Testis (tissue), 5 donors: ENCODE measurements at places on chromosomes 3 and 15. TPM values are rescaled to one million over a fixed set of nuclear protein-coding genes. Genes with fewer than 3 reads are reported as not detected.

MEIS2 gene
- total RNA-seq, result 19.4 TPM

PIK3R4 gene
- 56.1 TPM for total RNA-seq

ZNF770 gene
- total RNA-seq, result 30.2 TPM

GPR160 gene
- 3.9 TPM for total RNA-seq

RAB6B gene
- total RNA-seq, result 7.0 TPM

SERINC4 gene
- total RNA-seq, result 11.7 TPM

DNA sequence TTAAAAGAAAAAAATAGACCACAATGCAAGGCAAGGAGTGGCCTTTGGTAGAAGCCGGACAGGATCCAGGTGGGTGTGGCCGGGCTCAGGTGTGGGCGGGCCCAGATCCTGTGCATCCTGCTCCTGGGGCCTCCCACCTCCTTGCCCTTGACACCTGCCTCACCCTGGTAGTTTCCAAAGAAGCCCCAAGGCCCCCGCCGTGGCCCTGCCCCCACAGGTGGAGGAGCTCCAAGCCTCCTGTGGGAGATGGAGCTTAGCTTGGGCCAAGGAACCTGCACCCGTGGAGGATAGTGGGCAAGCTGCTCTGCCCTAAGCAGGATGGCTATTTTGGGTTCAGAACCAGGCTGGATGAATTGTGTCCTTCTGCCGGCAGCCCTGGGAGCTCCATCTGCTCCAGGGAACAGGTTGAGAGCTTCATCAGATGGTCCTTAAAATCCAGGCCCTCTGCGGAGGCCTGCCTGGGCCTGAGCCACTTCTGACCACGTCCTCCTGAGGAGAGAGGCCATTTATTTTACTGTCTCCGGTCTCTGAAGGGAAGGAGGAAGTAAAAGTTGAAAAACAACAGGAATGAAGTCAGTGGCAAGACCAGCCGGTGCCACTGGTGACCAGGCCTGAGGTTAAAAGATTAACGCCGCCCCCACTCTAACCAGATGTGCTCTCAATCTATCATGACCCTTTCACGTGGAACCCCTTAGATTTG is 53.9 kb upstream of the KLF13 start:
- DNase-seq, result peak; percentile 13

DNA sequence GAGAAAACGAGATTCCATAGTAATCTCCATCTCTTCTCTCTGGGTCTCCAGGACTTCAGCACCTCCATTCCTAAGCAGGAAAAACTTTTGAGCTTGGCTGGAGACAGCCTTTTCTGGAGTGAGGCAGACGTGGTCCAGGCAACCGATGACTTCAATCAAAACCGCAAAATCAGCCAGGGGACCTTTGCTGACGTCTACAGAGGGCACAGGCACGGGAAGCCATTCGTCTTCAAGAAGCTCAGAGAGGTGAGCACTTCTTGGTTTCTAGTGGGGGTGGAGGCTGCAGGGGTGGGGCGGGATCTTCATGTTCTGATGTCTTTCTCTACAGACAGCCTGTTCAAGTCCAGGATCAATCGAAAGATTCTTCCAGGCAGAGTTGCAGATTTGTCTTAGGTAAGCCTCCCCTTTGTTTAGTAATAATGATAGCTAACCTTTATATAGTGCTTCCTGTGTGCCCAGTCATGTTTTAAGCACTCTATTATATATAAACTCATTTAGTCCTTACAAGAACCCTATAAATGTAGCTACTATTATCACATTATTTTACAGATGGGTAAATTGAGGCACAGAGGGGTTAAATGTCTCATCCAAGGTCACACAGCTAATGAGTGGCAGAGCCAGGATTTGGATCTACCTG is 35.0 kb upstream of the TATDN2 start:
- no peak for DNase-seq

GRCh38 chr3:78698431-78698830 is 1069.4 kb downstream of the ROBO1 start:
- no peak for DNase-seq

- DNase-seq, result no peak
Observed at GRCh38 chr15:39128746-39129145, 452.1 kb upstream of the THBS1 start.

DNA sequence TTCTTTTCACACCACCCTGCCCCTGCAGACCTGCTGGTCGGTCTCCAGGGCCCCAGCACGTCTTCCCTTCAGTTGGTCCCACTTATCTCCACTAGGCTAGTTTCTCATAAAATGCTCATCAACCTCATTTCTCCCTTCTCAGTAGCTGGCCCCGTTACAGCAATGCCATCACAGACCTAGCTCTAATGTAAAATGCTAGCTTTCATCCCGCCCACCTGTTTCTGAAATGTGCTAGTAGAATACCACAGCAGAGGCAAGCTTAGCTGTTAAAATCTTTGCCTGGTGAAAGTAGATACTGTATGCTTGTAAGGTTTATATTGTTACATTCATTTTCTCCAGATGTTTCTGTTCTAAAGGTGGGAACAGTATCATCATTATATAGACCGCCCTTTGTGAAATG is 13.1 kb downstream of the MKRN2OS start:
- no peak for DNase-seq

GRCh38 chr3:159721324-159721723 is 267.3 kb upstream of the IL12A start:
- no peak for DNase-seq

DNA sequence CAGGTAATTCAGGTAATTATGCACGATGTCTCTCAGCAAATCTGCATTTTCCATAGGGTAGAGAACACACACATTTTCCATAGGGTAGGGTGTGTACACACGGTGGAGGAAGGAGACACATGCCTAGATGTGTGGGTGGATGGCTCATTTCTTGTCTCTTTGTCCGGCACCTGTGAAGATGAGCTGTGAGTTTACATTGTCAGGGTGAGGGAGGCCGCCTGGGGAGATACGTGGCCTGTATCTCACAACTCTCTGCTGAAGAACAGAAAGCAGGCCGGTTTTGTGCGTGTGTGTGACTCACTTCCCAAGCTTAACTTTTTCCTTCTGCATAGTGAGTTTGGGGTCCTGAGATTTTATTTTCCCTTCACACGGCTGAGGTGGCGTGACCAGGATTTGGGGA is 60.3 kb downstream of the SLC6A6 start:
- DNase-seq, result no peak

DNA sequence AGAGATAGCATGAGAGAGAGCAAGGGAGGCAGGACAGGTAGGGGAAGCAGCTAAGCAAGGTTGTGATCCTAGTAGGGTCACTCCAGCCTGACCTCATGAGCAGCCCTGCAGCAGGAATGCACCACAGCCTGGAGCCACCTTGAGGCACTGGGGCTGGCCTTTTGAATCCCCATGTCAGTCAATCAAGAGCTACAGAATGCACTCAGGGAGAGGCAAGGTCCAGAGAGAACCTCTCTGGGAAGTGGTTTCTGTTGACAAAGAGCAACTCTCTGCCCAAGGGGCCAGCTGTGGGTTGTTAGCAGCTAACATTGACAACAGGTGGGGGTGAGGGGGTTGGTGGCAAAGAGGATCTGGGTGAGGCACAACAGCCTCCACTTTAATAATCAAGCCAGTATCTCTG is 54.6 kb downstream of the TRANK1 start:
- no peak for DNase-seq

DNA sequence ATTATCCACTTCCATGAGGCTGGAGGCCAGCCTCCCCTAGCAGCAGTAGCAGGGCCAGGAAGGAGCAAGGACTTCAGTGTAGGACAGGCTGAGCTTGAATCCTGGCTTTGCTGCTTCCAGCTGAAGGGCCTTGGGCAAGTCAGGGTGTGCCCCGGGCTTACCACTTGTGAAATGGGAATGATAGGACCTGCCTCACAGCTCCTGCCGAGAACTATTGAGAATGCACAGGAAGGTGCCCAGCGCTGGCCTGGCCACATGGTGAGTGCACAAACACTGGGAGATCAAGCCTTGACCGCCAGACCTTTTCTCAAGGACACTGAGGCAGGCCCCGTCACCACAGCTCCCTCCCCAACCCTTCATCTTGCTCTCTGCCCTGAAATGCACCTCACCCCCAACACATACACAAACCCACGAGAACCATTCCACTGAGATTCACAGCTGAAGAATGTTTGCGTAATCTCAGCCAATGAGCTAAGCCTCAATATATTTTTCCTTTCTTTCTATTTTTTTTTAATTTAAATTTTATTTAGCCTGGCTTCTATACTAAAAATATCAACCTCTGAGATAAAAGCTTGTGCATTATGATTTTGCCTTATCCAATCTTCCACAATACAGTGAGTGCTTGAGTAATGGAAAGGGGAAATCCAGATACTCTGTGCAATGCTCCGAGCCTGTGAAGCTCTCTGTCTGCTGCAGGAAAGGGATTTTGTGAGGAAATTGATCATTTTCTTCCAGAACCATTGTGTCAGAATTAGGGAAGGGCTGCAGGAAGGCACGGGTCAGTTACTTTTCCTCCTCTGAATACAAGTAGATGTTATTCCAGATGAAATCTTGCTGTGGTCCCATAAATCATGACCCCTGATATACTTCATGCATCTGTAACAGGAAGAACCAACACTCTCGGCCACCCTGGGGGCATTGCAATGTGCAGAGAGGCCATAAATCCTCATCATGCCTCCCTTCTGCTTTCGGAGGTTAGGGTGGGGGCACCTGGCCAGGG is 193.9 kb downstream of the TLE3 start:
- DNase-seq, result no peak

DNA sequence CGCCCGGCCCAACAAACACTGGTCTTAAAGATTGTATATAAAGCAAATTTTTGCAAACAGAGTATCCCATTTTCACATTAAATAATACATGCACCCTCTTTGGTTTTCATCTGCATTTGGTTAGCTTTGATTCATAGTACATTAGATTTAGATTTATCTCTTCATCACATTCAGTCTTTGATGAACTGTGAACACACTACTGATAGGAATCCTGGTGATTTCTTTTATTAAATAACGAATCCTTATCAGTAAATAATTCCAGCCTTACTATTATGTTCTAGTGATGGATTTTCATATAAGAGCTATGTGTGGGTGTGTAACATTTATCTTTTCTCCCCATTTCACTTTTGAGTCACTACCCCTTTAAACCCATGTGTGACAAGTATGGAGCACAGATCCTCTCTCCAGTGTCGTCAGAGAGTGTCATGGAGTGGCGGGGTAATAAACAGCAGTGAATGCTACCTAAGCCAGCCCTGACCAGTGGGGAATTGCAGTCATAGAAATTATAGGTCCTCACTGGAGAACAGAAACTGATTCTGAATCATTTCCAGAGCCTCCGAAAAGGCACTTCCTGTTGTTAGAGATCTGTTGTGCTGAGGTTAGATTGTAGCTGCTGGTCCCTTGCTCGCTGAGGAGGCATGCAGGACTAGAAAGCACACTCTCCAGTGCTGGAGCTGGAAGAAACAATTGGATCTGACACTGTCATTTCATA is 22.0 kb downstream of the SLC7A14 start:
- no peak for DNase-seq

DNA sequence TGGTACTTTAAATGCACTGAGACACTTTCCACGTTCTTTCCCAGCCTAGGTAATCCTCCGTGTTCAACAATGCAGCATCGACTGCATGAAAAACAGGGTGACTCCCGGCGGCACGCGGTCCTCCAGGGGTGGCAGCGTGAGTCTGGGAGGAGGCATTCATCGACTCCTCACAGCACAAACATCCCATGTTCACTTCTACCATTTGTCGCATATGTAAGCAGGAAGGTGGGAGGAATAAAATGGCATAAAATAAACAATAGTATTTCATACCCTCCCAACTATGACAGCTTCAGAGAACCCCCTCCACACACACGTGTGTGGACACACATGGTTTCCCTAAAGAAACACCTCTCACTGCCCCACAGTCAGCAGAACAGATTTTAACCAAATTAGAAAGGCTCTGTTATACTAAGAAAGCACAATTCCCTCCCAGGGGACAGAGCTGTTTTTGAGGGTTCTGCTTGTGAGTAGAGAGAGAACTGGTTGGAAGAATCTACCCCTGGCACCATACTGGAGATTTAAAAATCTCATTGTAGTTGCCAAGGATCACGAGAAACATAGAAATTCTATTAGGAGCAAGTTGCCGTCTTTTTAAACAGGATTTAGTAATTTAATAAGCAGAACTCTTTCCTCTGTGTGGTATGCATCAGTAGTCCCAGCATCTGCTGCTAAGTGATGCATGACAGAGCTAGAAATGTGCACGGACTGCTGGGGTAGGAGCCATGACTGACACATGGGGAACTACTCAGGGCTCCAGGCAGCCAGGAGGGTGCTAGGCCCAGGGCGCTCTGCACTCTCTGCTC is 6.0 kb downstream of the FAM43A start:
- DNase-seq, result no peak
